ENCODE measurements at places on chromosomes 3 and 15. TPM values are rescaled to one million over a fixed set of nuclear protein-coding genes. Genes with fewer than 3 reads are reported as not detected.

DNA sequence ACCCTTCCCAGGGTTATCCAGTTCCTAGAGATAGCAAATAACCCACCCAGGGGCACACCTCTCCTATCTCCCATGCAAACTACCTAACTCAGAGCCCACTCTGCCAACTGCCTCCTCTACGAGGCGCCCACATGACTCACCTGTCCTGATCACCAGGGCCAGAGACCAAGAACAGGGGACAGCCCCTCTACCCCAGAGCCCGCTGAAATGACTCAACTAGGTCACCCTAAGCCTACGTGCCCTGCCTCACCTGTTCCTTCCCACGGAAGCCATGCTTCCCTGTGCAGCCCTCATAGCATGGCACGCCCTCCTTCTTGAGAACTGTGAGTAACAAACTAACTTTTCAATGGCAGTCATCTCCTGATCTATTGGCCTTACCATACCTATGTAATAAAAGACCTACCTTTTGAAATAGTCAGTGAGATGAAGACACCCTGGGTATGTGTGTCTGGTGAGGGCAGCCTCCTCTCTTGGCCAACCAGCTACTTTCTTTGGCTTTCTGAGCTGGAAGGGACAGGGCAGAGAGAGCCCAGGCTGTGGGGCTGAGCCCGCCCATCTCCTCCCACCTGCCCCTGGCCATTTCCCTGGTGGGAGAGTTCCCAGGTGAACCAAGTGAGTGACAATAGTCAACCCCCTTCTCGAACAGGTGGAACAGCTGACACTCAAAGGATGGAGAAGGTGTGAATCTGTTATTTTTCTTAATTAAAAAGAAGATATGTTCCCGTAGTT lies 25.5 kb upstream of the PRR23E start:
- no peaks in the 10 kb centered on the region for H3K36me3 ChIP-seq
- no peaks in the 10 kb centered on the region for H3K4me1 ChIP-seq
- H3K27me3 ChIP-seq = no peaks in the 10 kb centered on the region
- no peak overlapping the region for H3K27ac ChIP-seq
- DNase-seq = peak; percentile 16
- H3K4me3 ChIP-seq = no peak overlapping the region

- H3K4me3 ChIP-seq = no peak overlapping the region
- H3K36me3 ChIP-seq = no peaks in the 10 kb centered on the region
- H3K4me1 ChIP-seq = no peaks in the 10 kb centered on the region
- no peak for DNase-seq
- no peaks in the 10 kb centered on the region for H3K27me3 ChIP-seq
Observed at GRCh38 chr15:95087253-95087609, 855.9 kb downstream of the MCTP2 start.

The MESP1 gene
- total RNA-seq = 0.50 TPM

The NUSAP1 gene
- total RNA-seq = 7.4 TPM

DNA sequence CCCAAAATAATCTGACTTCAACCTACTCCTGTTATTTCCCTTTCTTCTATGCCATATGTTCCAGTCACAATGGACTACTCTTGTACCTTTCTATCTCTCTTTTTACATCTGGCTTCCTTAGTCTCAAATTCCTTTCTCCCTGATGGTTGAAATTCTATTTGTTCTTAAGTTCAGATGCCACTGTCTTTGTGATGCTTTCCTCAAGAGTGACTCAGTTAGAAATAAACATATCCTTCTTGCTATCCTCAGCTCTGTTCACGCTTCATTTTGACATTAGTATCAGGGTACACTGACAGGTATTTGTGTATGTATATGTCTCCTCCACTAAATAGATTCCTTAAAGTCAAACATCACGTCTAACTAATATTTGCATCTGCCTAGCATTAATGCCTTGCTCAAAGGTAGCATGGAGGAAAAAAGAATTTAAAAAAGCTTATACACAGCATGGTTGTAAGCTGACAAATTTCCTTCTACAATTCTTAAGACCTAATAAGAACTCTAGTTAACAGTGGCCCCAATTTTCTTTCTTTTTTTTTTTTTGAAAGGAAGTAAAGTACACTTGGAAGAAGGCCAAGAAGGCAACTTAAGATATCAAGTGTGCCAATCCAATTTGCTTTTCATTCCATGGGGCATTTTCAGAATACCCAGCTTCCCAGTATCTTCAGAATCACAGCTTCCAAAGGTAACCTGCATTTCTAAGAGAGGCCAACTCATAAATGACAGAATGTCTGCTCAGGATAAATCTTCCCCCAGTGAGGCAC lies 58.0 kb downstream of the CHAC1 start:
- DNase-seq = no peak
- no peak overlapping the region for H3K27ac ChIP-seq
- no peaks in the 10 kb centered on the region for H3K27me3 ChIP-seq
- no peak overlapping the region for H3K4me3 ChIP-seq
- H3K36me3 ChIP-seq = peaks cover 4% of the 10 kb centered on the region

GRCh38 chr3:18512007-18512406 lies 86.9 kb upstream of the SATB1 start:
- no peaks in the 10 kb centered on the region for H3K4me1 ChIP-seq
- DNase-seq = no peak
- no peak overlapping the region for H3K27ac ChIP-seq
- H3K4me3 ChIP-seq = no peak overlapping the region

GRCh38 chr15:59657635-59658125 lies 365 bp upstream of the GTF2A2 start:
- peaks cover 31% of the 10 kb centered on the region for H3K4me1 ChIP-seq
- H3K27me3 ChIP-seq = no peaks in the 10 kb centered on the region
- peak overlapping the region; percentile 36 for H3K27ac ChIP-seq
- no peak for DNase-seq

The TUBGCP5 gene
- total RNA-seq = 7.3 TPM

DNA sequence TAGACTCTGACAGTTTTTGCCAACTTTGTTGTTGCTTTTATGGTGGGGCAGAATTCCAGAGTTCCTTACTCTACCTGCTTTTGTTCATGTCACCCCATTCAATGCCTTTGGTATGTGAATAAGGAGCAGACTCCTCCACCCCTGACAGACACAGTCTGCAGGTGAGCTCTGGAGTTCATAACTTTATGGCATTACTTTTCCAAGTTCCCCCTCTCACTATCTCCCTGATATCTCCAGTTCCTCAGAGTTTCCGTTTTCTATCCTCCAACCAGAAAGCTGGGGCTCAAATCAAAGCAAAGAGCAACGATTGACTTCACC lies 23.1 kb upstream of the MTMR10 start:
- no peak overlapping the region for H3K4me3 ChIP-seq
- peaks cover 11% of the 10 kb centered on the region for H3K4me1 ChIP-seq
- no peaks in the 10 kb centered on the region for H3K27me3 ChIP-seq

- no peaks in the 10 kb centered on the region for H3K36me3 ChIP-seq
- no peak overlapping the region for H3K4me3 ChIP-seq
- no peak overlapping the region for H3K27ac ChIP-seq
- H3K27me3 ChIP-seq = no peaks in the 10 kb centered on the region
- H3K4me1 ChIP-seq = no peaks in the 10 kb centered on the region
Observed at GRCh38 chr3:39990532-39990931, 181.1 kb downstream of the MYRIP start.

DNA sequence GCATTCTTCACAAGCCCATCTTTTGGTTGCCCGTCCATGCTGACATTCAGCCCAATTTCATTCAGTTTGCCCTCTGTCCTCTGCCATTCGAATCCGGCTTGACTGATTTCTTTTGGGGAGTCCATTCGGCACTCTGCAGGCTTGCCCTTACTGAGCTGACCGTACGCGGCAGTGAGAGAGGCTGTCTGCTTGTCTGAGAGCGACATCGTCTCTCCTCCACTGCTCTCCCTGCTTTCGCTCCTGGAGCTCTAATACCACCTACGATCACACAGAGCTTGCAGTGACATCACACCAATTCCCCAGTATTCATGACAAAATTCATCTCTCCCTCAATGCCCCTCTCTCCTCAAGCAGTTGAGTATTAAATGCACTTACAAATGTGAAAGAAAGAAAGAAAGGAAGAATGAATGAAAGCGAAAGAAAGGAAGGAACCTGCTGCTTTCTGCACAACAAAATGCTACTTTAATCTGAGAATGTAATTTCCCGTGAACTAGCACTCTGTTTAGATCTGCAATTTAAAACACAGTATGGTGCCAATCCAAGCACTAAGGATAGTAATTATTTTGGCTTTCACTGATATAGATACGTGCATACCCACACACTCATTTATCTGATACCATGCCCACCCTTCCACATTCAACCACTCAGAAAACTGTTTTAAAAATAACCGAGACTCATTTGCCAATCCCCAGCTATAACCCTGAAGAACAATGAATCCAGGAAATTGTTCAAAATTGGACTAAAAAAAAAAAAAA lies 89.5 kb downstream of the DHX30 start:
- no peak for DNase-seq
- H3K27ac ChIP-seq = no peak overlapping the region
- H3K36me3 ChIP-seq = peaks cover 4% of the 10 kb centered on the region
- no peaks in the 10 kb centered on the region for H3K27me3 ChIP-seq

DNA sequence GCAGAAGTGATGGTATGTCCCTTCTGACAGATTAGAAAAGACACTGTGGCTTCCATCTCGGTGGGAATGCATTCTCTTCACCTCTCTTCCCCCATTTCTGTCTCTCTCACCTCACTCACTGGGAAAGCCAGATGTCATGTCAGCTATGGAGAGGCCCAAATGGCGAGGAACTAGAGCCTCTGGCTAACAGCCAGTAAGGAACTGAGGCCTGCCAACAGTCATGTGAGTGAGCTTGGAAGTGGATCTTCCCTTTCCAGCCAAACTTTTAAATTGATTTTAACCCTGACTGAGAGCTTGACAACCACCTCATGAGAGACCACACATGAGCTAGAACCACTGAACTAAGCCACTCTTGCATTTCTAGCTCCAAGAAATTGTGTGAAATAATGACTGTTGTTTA lies 35.2 kb upstream of the CDAN1 start:
- H3K27me3 ChIP-seq = no peaks in the 10 kb centered on the region
- no peak overlapping the region for H3K27ac ChIP-seq

DNA sequence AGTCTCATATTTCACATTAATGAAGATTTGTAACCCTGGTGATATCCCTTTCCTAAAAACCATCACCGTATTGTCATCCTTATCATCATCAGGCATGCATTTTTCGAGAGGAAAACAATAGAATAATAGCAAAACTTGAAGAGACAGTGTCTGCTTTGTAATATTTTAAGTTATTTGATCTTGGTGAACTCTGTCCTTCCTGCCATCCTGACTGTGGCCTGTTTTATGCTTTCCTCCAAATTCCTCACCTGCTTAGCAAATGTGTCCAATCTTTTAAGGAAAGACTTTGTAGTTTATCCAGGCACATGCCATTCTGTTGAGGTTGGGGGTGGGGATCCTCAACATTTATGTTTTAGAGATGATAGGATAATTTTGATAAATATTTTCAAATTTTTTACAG lies 306.1 kb upstream of the COL8A1 start:
- no peaks in the 10 kb centered on the region for H3K4me1 ChIP-seq
- no peak overlapping the region for H3K4me3 ChIP-seq
- H3K27me3 ChIP-seq = no peaks in the 10 kb centered on the region
- H3K27ac ChIP-seq = no peak overlapping the region
- no peak for DNase-seq

DNA sequence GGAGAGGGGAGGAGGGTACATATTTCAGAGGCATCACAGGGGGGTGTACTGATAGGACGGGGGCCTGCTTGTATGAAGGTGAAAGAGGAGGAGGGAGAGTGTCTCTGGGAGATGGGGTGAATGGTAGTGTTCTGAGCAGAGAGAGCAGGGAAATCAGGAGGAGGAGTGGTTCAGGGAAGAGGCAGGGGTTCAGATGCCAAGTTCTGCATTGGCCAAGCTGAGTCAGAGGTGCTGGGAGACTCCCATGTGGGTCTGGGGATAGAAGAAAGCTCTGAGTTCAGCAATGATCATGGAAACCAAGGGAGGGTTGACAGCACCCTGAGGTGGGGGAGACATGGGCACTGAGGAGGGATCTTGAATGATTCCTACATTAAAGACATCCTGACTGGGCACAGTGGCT lies 3.0 kb downstream of the CYP8B1 start:
- peak overlapping the region; percentile 73 for H3K27ac ChIP-seq
- H3K4me3 ChIP-seq = peak overlapping the region; percentile 91
- H3K27me3 ChIP-seq = no peaks in the 10 kb centered on the region
- H3K4me1 ChIP-seq = peaks cover 41% of the 10 kb centered on the region
- no peak for DNase-seq
- H3K36me3 ChIP-seq = no peaks in the 10 kb centered on the region

DNA sequence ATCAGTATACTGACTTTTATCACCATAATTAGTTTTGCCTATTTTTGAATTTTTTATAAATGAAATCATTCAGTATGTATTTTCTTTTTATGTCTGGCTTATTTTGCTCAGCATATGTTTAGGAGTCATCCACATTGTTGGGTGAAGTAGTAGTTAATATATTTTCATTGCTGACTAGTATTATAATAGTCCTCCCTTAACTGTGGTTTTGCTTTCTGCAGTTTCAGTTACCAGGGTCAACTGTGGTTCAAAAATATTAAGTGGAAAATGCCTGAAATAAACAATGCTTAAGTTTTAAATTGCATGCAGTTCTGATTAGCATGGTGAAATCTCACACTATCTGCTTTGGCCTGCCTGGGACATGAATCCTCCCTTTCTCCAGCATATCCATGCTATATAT lies 39.5 kb upstream of the PRR23C start:
- H3K36me3 ChIP-seq = no peaks in the 10 kb centered on the region
- no peak overlapping the region for H3K4me3 ChIP-seq
- no peaks in the 10 kb centered on the region for H3K27me3 ChIP-seq
- no peak for DNase-seq

DNA sequence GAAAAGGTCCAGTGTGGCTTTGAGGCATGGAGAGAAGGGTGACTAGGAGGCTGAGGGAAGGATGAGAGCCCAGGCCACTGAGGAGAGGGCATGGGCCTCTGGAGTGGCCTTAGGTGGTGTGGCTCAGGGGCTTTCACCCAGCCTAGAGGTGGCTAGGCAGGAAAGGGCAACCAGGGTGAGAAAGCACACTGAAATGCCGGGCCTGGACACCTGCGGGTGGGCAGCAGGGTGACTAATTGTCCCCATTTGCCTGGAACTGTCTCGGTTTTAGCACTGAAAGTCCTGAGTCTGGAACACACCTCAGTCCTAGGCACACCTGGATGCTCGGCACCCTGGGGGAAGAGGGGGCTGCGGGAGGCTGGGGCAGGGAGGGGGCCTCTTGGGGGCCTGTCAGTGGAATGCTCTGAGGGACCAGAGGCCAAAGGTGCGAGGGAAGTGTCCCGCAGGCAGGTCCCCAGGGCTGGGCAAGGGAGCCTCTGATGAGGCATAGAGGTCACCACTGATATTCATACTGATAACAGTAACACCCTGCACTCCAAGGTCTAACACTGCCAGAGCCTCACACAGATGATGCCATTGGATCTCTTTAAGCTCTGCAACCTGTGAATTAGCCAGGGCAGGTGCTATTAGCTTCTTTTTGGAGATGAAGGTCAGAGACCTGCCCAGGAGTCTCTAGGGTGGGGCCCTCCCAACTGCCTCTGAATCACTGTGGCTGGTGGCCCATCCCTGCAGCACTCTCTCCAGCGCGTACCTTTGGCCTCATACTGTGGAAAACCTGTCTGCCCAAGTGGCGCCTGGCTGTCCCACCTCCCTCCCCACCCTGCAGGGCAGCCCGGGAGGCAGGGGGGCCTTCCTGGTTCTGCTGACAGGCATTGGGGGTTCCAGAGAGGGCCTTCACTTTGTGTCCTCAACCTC lies 3.0 kb upstream of the PHGR1 start:
- no peak overlapping the region for H3K4me3 ChIP-seq
- DNase-seq = no peak
- no peaks in the 10 kb centered on the region for H3K36me3 ChIP-seq
- H3K27me3 ChIP-seq = no peaks in the 10 kb centered on the region
- H3K4me1 ChIP-seq = no peaks in the 10 kb centered on the region

The SNTN gene
- total RNA-seq = not detected

The ZNF80 gene
- not detected for total RNA-seq

The ACP3 gene
- 1.3 TPM for total RNA-seq

The GOLGA6L7 gene
- total RNA-seq = not detected

- H3K36me3 ChIP-seq = no peaks in the 10 kb centered on the region
- peaks cover 10% of the 10 kb centered on the region for H3K4me1 ChIP-seq
- no peak for DNase-seq
- no peaks in the 10 kb centered on the region for H3K27me3 ChIP-seq
Observed at GRCh38 chr15:28082891-28083684, 16.0 kb downstream of the OCA2 start.

All from liver (tissue), 10 donors.